Airway epithelial cell (primary cell): ENCODE measurements at places on chromosomes 4 and X. TPM values are rescaled to one million over a fixed set of nuclear protein-coding genes. Genes with fewer than 3 reads are reported as not detected.

Gene TRMT2B
- 8.6 and 9.7 TPM in 2 replicates for total RNA-seq

Gene GSX2
- total RNA-seq = not detected in 2 replicates

Gene TCEAL6
- total RNA-seq = not detected in 2 replicates

Gene PPARGC1A
- 0.42 and 1.1 TPM in 2 replicates for total RNA-seq

Gene PABPC1L2B
- total RNA-seq = not detected in 2 replicates

Gene OTUD6A
- not detected in 2 replicates for total RNA-seq

Gene SUPT20HL1
- total RNA-seq = not detected in 2 replicates

Gene NPY1R
- total RNA-seq = not detected in 2 replicates

Gene HELT
- total RNA-seq = not detected in 2 replicates

Gene ELK1
- 30.1 and 30.2 TPM in 2 replicates for total RNA-seq
